ENCODE measurements at places on chromosomes 3 and 15. TPM values are rescaled to one million over a fixed set of nuclear protein-coding genes. Genes with fewer than 3 reads are reported as not detected.

The MASP1 gene
- 59.8 TPM for total RNA-seq

The KLHDC8B gene
- total RNA-seq = 11.0 TPM

The TUSC2 gene
- total RNA-seq = 10.6 TPM

The FBXO40 gene
- not detected for total RNA-seq

The CYP1A2 gene
- total RNA-seq = not detected

The STARD5 gene
- total RNA-seq = 12.8 TPM

The SIDT1 gene
- total RNA-seq = 4.7 TPM

The TGM5 gene
- total RNA-seq = not detected

Measured in parietal lobe (tissue), 2 donors.